ENCODE measurements at places on chromosomes 5 and 9.

DNA sequence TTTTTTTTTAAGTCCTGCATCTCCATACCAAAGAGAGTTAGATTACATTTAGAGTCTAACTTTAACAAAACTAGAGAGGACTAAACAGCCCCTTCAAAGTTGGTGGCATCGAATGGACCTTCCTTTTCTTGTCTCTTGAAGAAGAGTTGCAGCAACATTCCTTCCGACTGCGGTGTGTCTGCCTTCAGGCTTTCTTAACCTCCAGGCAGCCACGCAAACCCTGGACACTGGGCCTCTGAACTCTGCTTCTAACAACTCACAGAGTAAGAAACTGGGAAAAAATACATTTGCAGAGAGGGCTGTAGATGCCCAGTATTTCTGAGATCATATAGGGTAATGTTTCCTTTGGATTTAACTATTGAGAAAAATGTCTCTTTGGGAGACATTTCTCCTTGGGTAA lies 120.5 kb upstream of the MAST4 start:
- DNase-seq, result no peak

DNA sequence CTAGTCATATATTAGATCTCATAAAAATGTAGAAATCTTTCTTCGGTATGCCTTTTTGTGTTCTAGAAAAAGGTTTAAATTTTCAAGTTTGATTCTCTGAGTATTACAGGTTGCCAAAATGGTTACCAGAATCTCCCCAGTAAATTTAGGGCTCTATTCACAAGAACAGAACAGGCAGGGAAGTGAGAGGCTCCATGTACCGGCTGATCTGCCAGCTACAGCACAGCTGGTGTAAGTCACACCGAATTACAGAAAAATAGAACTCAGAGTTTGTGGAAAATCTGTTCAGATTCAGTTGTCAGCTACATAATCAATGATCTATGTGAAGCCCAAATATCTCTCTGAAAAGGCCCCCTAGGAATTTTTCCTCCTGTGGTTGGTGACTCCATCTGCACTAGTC lies 10.5 kb downstream of the FAM81B start:
- DNase-seq, result no peak

- DNase-seq, result no peak
These were observed 5.5 kb downstream of the SNAPC4 start for GRCh38 chr9:136394312-136395019.

DNA sequence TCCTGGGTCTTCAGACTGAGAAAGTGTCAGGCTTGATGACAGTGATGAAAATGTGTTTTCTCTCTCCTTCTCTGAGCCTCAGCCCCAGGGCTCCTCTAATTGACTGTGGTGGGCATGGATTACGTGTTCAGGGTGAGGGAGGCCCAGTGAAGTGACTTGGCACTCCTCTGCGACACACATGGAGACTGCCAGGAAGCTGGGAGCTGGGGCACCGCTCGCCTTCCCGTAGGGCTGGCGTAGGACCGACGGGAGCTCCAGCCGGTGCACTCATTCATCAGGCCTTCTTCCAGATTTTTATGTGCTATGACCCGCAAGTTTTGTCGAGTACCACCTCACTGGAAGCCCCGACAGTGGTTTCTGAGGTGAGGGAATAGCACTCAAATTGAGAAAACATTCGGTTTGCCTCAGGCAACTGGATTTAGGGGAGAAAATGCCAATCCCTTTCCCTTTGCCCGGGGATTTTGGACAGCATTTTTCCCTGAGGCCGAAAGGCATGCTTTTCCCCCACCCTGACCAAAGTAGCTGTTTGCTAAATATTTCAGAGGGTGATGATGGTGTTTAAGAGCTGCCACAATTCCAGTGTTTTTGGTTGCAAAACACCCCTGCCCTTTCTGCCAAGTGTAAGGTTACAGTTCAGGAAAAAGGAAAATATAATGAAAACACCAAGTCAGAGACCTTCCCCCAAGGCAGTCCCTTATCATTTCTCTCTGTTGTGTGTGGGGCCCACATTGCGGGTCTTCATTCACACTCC lies 83.7 kb downstream of the PCSK5 start:
- DNase-seq, result no peak

DNA sequence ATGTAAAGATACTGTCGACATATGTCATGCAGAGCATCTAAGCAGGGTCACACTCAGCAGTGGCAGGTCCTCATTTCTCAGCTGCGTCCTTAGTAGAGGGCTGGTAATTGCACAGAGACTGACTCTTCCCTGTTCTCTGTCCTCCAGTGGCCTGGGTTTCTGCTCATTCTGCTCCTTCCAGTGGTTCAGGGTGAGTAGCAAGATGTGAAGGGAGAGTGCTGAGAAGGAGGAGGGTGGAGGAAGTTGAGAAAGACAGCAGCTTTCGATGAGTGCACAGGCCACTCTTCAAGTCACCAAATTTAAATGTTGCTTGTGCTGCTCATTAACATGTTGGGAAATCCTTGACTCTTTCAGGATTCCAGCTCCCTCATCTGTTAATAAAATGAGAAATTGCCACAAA lies 203.9 kb downstream of the FBXL7 start:
- no peak for DNase-seq

GRCh38 chr5:33153831-33154230 lies 286.9 kb upstream of the TARS1 start:
- DNase-seq, result no peak

DNA sequence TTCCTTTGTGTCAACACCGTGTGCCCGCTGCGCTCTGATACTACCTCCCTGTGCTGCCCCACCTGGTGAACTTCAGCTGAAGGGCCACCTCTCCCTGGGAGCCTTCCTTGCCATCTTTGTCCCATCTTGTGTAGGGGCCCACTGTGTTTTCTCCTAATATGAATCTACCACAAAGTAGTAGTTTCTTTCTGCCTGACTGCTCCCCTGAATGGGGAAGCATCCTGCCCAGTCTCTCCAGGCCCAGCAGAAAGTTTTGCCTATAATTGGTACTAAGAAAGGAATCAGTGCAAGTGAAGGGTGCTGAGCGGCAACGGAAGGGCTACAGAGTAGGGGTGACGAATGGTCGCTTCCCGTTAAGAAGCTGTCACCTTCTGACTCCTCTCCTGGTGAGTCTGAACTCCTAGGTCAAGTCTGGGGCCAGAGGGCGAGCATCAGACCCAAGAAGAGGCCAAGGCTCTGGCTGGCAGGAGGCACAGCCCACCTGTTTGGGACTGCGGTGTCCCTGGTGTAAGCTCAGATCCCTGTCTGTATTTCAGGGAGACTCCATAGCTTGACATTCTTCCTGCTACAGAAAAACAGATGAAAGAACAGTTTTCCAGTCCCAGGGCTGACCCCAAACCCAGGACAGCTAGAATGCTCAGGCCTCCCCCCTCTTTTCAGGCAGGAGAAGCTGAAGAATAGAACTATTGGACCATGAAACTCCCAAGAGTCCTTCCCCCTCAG lies 24.1 kb downstream of the WWC1 start:
- DNase-seq, result no peak

- DNase-seq, result no peak
These were observed 21.1 kb downstream of the DDX31 start for GRCh38 chr9:132648685-132649084.

- DNase-seq, result no peak
These were observed 57.1 kb downstream of the MACROH2A1 start for GRCh38 chr5:135341696-135342550.

- peak; percentile 6 for DNase-seq
These were observed 27.7 kb downstream of the PPP3R2 start for GRCh38 chr9:101566904-101567724.

- DNase-seq, result no peak
These were observed 863.2 kb downstream of the PTPRD start for GRCh38 chr9:9749591-9749990.

DNA sequence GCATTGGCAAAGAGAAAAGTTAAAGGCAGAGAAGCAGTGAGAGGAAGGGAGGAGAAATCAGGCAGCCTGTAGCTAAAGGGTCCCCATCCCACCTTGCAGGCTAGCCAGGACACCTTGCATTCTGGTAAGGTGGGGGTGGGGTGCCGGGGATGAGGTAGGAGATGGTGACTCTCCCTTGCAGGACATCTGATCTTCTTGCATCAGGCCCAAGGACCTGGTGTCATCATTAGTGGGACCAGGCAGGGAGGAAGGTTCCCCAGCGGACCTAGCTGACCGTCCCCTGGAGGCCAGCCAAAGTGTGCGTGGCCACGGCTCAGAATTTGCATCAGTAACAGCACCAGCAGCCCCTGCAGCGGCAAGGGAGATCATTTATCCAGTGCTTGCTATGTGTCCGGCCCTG lies 21.7 kb upstream of the CYSTM1 start:
- DNase-seq, result no peak

GRCh38 chr5:74034733-74035132 lies 408.7 kb downstream of the ARHGEF28 start:
- no peak for DNase-seq

- DNase-seq, result no peak
These were observed 25.4 kb downstream of the IRF1 start for GRCh38 chr5:132465059-132465707.

DNA sequence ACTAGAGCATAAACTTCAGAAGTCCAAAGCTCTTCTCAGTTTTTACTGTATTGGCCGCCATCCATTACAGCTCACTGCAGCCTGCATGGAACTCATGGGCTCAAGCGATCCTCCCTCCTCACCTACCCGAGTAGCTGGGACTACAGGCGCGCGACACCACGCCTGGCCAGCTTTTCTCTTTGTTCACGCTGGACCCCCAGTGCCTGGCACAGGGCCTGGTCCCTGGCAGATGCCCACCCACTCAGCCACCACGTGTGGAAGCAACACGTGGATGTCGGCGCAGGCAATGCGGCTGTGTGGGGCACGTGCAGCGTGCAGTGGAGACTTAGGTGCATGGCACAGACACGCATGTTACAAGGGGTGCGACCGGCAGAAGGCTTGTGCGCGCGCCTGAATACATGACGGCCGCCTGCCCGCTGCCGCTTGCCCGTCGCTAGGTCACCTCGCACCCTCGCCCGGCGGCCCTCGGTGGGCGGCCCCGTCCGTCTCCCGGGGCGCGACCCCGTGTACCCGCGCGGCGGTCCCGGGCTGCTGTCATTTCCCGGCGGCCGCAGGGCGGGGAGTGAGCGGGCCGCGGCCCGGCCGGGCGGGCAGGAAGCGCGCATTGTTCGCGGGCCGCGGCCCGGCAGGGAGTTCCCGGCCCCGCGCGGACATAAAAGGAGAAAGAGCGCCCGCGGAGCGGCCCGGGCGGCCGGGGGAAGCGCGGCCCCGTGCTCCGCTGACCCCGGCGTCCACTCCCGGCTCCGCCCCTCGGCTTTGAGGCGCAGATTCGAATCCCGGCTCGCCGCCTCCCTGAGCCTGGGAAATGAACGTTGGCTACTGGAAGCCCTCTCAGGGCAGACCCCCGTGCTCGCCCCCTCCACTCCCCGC lies 24.1 kb upstream of the PTGS1 start:
- DNase-seq, result no peak

DNA sequence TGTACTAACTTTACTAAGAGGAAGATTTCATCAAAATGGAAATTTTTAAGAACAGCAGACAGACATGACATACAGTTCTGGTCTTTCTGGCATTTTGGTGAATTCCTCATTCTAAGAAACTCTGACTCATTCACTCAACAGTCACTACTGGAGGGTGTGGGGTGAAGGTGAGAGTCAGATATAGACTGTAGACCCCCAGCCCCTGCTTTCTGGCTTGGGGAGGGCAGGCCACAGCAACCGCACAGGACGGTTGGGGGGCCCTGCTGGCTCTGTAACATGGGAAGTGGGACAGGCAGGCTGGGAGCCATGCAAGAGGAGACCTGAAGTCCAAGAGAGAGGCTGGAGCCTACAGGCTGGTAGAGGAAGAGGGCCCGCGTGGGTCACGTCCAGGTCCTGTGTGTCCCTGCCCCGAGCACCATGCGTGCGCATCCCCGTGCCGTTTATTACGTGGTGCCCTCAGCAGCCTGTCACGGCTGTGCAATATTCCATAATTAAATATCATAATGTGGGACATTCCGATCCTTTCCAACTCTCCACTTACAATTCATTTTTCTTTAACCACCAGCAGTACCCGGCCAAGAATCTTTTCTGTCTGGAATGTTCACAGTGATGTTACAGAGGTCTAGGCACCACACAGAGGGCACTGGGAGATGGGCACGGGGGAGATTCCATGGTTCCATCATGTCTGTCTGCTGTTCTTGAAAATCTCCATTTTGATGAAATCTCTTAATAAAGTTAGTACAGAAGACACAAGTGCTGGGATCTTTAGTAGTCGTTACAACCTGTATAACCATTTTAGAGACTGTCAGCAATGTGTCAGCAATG lies 75.5 kb downstream of the SEMA4D start:
- no peak for DNase-seq

GRCh38 chr5:151079838-151080612 lies 809 bp downstream of the TNIP1 start:
- no peak for DNase-seq

DNA sequence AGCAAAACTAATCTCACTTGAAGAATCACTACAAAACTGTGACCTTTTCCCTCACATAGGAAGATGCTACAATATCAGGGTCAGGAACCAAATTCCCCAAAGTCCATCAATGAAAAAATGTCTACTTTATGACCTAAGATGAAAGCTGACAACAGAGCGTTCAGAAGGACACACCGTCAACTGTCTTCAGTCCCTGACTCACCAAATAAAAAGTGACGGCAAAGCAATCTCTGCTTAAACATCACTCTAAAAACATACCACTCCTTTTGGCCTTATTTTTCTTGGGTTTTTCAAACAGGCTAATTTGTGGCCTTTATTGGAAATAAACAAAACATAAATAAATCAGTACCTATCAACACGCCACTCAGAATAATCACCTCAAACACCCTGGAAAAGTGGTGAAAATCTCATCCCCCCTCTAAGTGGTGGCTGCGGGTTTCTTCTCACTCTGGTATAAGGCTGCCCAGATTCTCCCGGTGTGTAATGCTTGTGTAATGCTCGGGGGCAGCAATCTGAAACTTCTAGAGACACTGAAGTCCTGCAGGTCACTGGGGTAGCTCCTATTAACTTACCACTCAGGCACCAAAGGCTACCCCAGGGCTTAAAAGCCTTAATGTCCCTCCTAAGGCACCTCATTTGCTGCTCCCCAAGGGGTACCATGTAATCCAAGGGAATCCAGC lies 29.5 kb downstream of the SEMA4D start:
- DNase-seq, result no peak

GRCh38 chr5:126983874-126984266 lies 46.5 kb downstream of the MARCHF3 start:
- no peak for DNase-seq

- DNase-seq, result no peak
These were observed 14.3 kb downstream of the OTULIN start for GRCh38 chr5:14678773-14679334.

- DNase-seq, result no peak
These were observed 69.1 kb downstream of the C9orf85 start for GRCh38 chr9:71980266-71981190.

DNA sequence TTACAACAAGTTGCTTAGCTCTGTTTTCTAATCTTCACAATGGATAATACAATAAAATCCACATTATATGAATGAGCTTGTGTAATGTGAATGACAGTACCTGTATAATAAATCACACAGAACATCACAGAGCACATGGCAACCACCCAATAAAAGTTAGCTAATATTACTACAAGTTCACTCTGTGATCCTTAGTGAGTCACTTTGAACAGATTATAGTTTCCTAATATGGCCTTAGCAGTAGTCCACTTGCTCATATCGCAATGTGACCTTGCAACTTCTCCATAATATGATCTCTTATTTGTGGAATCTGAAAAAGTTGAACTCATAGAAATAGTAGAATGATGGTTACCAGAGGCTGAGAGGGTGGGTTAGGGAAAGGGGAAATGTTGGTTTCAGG lies 361.3 kb downstream of the PTPRD start:
- no peak for DNase-seq

GRCh38 chr9:120899490-120900068 lies 22.6 kb upstream of the PHF19 start:
- no peak for DNase-seq

All from epithelial cell of proximal tubule (primary cell).